ENCODE measurements at places on chromosomes 13 and 19. TPM values are rescaled to one million over a fixed set of nuclear protein-coding genes. Genes with fewer than 3 reads are reported as not detected.

CRLF1 gene
- total RNA-seq = 38.4 TPM

HSD17B14 gene
- 1.2 TPM for total RNA-seq

ZNF613 gene
- 8.5 TPM for total RNA-seq

AP1M2 gene
- total RNA-seq = 13.8 TPM

ZNF560 gene
- not detected for total RNA-seq

PDE4C gene
- total RNA-seq = 5.7 TPM

LAIR1 gene
- total RNA-seq = 8.8 TPM

ARMC6 gene
- 25.7 TPM for total RNA-seq

CEACAM8 gene
- not detected for total RNA-seq

NTF4 gene
- total RNA-seq = 6.5 TPM

STK11 gene
- total RNA-seq = 64.9 TPM

ZNF536 gene
- 8.3 TPM for total RNA-seq

PLIN4 gene
- total RNA-seq = 38.0 TPM

APC2 gene
- 1.5 TPM for total RNA-seq

PLPPR2 gene
- total RNA-seq = 20.3 TPM

IGFL2 gene
- 0.82 TPM for total RNA-seq

OSCAR gene
- total RNA-seq = 1.5 TPM

ACER1 gene
- not detected for total RNA-seq

TMEM238 gene
- total RNA-seq = 4.2 TPM

GRK1 gene
- not detected for total RNA-seq
